ENCODE measurements at places on chromosomes 2 and 18.
A peak's percentile ranks its signal among the peaks of the same experiment; 100 is the strongest.

GRCh38 chr2:230944757-230945372 lies 19.8 kb upstream of the GPR55 start:
- no peak for DNase-seq

DNA sequence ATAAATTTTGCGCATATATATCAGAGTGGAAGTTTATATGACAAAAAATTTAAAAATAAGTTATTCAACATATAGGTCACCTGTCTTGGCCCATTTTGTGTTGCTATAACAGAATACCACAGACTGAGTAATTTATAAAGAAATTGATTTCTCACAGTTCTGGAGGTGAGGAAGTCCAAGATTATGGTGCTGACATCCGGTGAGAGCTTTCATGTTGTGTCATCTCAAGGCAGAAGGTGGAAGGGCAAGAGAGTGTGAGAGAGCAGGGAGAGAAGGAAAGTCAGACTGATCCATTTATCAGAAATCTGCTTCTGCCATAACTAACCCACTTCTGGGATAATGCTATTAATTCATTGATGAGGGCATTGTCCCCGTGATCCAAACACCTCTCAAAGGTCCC lies 9.0 kb upstream of the FEZ2 start:
- no peak for DNase-seq

DNA sequence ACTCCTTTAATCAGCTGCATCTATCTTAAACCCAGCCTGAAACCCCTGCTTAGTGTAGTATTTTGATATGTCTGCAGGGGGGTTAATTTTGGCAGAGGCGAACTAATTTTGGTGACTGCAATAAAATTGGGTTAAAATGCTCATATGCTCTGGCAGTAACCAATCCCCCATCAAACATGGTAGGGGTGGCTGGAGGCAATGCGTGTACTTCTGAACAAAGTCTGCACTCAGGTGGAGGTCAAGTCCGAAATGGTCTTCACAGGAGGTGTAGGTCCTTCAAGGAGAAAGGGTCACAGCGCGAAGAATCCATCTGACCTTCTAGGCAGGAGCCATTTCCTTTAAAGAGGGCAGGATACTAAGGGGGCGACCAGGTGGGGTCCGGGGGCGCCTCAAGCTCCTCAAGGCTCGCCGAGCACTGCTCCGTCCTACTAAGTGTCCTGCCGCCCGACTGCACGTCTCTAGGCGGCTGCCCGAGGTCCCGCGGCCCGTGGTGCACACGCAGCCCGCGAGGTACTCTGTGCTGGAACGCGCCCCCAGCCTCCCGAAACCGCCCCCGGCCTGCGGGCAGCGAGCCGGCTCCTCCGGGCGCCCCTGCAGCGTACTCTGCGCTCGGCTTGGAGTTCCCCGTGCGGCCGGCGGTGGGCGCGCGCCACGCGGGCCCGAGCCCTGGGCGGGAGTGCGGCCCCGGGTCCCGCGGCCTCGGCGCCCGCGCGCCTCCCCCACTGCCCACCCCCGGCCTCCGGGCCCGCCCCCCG lies 1.7 kb upstream of the LDLRAD4 start:
- peak; percentile 21 for DNase-seq

GRCh38 chr2:99403524-99403923 lies 66.3 kb downstream of the EIF5B start:
- no peak for DNase-seq

- no peak for DNase-seq
These were observed 941.1 kb upstream of the FANCL start for GRCh38 chr2:59182249-59182648.

- no peak for DNase-seq
These were observed 700.9 kb upstream of the SYT4 start for GRCh38 chr18:43978174-43978573.

DNA sequence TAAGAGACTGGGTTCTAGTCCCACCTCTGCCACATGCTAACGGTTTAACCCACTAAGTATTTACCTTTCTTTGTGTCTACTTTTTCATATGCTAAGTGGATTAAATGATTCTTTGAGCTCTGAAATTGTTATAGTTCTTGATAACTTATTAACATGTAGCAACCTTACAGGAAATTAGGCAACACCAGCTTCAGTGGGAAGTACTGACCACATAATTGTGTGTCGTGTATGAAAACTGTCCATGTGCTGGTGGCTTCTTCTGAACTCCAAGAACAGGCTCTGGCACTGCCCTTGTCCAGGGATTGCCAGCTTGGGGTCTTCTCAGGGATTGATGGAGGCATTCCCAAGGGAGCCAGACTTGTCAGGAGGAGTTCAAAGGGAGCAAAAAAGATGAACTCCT lies 427.7 kb downstream of the TGIF1 start:
- no peak for DNase-seq

DNA sequence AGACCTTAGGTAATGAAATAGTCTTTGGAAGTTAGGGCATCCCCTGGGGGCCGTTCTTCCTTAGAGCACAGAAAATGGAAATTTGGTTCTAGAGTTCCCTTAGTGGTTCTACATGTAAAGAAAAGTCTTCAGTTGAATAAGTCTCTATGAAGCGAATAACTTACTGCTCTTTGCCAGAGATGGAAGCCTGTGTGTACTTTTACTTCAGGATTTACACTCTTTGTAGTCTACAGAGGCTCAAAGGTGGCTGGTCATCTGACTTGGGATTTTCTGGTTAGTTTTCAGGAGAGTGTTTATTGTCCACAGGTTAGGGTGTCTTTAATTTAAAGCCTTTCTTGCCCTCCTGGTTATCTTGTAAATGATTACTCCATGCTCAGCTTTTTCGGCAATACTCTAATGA lies 210.6 kb downstream of the ZNF521 start:
- DNase-seq, result no peak

DNA sequence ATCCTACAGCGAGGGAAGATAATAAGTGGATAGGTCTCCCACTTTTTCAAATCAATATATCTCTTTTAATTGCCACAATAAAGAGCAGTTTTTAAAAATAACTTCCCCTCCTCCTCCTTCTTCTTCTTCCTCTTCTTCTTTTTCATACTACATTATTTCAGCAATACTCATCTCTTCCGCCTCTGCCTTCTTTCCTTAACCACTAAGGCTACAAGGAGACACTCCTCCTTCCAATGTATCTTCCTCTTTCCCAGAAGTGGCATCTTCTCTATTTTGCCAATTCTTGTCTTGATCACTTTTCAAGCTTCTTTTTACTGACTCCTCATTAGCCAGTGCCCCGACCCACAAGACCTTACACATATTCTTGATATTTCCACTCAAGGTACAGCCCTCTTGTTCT lies 546.6 kb upstream of the CHAC2 start:
- DNase-seq, result no peak

DNA sequence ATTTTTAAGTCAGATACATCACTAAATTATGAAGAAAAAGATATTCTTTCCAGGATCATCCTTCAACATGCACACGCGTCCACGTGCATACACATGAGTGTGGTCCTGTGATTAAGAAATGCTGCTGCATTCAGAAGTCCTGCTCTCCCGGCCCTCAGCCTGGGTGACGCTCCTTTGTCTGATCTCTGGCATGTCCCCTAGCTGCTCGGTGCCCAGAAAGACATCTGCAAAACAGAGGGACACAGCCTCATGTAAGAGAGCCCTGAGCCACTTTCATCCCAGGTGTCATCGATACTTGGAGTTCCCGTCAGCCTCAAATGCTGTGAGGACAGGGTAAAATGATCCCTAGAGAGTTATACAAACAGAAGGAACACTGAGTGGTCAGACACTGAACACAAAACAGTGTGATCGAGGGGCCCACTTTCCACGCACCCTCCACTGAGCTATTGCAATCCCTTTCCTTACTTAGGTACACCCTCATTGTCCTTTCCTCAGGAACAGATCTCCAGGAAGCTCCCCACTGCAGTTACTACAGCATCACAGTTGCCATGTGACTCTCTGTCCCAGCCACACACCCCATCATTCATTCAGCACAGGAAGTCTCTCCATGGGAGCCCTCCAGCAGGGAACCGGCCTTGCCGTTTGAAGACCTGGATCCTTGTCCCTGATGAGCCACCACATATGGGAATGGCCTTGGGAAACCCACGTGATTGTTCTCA lies 32.1 kb downstream of the CRACDL start:
- DNase-seq, result no peak

GRCh38 chr2:104855221-104856085 lies 1.5 kb downstream of the POU3F3 start:
- DNase-seq, result no peak

DNA sequence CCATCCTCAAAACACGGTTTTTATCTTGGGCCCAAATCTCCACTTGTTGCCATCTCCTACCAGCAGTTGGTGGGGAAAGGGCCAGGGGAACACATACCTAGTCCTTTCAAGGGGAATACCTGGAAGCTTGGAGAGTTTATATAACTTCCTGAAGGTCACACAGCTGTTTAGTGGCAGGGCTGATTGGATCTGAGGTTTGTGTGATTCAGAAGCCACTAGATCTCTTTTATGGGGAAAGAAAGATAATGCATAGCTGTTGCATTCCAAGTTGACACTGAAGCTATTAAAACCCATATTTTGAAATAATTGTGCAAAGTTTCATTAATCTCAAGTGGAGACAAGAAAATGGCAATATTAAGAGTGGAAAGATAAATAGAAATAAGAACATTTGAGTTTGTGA lies 134.2 kb downstream of the PLCL1 start:
- no peak for DNase-seq

DNA sequence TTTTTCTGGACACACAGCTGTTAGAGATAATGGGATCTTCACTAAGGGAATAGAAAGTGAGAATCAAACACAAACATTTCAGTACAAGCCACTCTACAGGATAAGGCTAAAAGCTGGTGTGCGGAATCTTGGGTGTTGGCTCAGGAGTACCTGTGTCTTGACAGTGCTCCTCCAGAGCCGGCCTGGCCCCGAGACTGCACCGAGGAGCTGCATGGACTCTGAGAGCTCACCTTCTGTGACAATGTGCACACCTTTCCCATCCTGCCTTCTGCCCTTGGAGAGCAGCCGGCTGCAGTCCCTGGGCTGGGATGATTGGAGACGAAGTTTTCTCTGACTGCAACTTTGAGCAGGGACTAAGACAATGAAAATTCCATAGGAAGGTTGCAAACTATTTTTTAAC lies 89.1 kb downstream of the TMEM182 start:
- DNase-seq, result no peak

GRCh38 chr2:168192839-168193616 lies 54.4 kb downstream of the STK39 start:
- DNase-seq, result no peak

- no peak for DNase-seq
These were observed 95.3 kb upstream of the RMDN2 start for GRCh38 chr2:37829616-37830395.

GRCh38 chr2:158391876-158392275 lies 64.7 kb downstream of the CCDC148 start:
- DNase-seq, result no peak

GRCh38 chr2:3248754-3249475 lies 128.7 kb downstream of the EIPR1 start:
- DNase-seq, result no peak

- no peak for DNase-seq
These were observed 56.5 kb upstream of the ERBB4 start for GRCh38 chr2:212595036-212595654.

DNA sequence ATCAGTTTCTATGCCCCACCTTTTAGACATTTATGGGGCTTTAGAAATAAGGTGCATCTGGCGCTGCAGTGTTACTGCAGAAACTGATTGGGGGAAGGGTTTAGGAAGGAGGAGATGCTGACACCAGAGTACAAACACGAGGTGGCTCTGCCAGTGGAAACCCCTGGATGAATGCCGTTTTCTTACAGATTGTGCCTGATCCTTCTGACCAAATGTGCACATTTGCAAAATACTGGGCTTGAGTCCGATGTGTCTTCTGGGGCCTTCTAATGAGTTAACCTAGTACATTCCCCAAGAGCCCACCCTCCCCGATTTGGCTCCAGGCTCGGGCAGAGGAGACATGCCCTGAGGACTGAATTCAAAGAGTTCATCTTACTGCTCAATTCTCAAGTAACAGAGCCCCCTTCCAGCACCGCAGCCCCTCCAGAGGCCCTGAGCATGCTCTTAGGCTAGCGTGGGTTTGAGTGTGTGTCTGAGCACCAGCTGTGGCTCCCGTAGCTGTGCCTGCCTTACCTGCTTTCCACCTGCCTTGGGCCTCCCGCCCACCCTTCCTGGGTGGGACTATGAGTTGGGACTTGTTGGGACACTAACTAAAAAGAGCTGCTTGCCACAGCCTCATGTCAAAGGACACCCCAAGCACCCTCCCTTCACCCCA lies 116.7 kb upstream of the COPS8 start:
- no peak for DNase-seq

- no peak for DNase-seq
These were observed 1.1 kb upstream of the CIDEA start for GRCh38 chr18:12253027-12253426.

DNA sequence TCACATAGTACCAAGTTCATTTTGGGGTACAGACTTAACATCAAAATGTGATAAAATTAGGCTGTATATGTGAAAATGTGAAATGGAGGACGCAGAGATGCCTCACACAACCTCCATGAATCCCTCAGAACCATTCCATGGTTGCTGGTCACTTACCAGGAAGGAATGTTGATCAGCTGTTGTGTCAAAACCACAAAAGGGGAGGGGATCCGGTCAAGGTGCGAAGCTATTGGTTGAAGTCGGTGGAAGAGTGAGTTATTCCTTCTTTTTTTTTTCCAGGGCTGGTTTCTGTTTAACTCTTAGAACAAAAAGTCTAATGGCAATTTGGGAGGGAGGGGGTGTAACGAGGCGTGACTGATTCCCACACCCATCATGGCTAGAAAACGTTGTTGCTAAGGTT lies 32.3 kb upstream of the REG3A start:
- no peak for DNase-seq

GRCh38 chr2:104901037-104901881 lies 47.3 kb downstream of the POU3F3 start:
- no peak for DNase-seq

GRCh38 chr2:220341014-220341413 lies 713.6 kb downstream of the SLC4A3 start:
- DNase-seq, result no peak

GRCh38 chr2:18791172-18791797 lies 201.9 kb upstream of the NT5C1B start:
- DNase-seq, result no peak

DNA sequence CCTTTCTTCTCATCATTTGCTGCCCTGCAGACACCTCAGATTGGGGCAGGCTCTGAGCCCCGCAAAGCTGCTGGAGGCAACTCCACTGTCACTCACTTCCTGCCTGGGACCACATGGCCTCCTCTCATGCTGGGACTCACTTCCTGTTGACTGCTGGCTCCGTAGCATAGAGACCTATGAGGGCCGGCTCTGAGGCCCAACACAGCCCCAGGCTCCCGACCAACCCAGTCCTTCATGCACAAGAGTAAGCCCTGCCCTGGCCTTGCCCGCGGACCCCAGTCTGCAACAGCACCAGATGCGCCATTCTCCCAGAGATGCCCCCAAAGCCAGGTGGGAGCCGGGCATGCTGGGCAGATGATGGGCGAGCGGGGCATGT lies 55.7 kb downstream of the DNMT3A start:
- DNase-seq, result peak; percentile 49

- no peak for DNase-seq
These were observed 91.3 kb upstream of the RAB27B start for GRCh38 chr18:54736981-54737380.

DNA sequence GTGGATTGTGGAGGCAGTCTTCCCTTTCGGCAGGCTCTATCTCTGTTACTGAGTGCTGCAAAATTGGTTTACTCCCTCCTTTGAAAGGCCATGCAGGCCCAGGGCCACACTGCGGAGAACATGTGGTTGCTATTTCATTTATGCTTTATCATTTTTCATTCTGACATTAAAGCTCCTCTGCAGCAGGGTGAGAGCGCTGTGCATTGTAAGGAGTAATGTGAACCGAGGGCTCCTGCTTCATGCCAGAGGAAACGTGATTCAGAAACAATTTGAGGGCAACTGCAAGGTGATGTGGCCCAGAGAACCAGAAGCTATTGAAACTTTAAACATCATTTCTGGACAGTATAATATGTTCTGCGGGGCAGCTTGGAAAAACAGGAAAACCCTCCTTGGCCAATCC lies 341.6 kb upstream of the NT5C1B start:
- DNase-seq, result no peak
